ENCODE measurements at places on chromosomes 6 and 20.

- DNase-seq: no peak
Observed at GRCh38 chr6:24910331-24910960, 25.3 kb downstream of the RIPOR2 start.

GRCh38 chr6:91782802-91783201 is 1195.9 kb upstream of the MAP3K7 start:
- DNase-seq: no peak

GRCh38 chr20:32477594-32478512 is 107.3 kb downstream of the NOL4L start:
- DNase-seq: no peak

DNA sequence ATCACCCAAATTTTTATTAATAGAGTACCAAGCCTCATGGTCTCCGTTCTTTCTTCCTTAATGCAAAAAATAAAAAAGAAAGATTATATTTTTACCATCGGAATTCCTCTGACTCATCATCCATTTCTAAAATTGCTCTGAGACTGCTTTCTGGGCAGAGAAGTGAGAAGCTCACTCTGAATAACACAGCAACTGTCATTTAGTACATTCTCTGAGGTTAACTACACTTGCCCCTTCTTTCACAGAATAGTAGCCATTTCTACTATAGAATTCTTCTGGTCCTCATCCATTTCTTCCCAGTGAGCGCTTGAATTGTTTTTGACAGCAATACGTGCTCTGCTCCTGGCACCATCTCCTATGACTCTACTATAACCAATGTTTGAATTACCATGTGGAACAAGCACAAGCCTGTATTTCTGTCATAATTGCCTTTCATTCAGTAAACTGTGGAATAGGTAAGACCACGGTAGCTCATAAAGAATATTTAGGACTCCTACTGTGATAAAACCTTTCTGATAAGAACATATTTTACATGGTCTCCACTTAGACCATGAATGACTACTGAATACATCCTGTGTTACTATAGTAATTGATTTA is 435.5 kb upstream of the NRSN1 start:
- no peak for DNase-seq

- DNase-seq: peak; percentile 14
Observed at GRCh38 chr6:118768904-118769325, 117.5 kb upstream of the CEP85L start.

DNA sequence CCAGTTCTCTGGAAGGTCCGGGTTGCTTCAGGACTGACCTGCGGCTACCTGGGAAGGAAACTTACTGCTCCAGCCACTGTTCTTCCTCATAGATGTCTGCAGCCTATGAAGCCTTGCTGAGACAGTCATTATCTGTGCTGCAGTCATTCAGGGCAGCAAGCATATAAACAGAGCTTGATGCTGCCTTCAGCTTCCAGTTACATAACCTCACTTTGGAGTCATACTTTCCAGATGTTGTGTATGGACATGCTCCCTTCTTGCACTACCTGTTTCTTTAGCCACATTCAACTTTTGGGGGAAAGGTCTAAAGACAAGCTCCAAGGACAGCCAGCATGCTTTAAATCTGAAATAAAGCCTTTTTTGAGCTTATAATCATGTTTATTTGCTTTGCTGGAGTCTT is 98.1 kb downstream of the SLC24A3 start:
- DNase-seq: no peak

DNA sequence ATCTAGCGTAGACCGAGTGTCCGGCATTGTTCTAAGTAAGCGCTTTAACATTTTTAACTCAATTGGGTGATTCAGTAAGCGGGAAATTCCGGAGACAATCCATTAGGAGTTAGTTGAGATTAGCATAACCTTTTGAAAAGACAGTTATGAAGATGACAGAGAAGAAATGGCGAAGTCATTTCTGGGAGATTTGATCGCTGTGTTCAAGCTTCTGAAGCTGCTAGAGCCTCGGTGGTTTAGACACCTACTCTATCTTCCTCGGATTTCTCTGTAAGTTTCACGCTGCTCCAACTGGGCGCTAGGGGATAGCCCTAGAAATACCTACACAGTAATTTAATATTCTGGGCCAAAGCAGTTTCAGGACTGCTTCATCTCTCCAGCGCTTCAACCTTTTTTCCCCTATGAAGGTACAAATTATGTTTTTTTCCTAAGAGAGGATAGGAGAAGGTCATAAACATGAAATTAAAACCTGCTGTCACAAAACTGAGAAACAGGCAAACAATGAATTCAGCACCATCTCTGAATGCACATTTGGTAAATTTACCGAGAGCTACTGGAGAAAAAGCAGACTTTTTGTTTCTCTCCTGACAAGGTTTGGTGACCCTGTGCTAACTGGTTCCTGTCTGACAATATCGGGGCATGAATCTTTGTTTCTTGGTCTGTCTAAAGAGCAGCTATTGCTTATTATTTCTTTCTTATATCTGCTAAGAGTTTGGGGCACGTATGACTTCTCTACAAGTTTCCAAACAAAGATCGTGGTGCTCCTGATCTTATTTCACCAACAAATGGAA is 22.4 kb downstream of the ZNF311 start:
- peak; percentile 24 for DNase-seq

- DNase-seq: peak; percentile 30
Observed at GRCh38 chr6:50602292-50602691, 111.0 kb upstream of the TFAP2D start.

DNA sequence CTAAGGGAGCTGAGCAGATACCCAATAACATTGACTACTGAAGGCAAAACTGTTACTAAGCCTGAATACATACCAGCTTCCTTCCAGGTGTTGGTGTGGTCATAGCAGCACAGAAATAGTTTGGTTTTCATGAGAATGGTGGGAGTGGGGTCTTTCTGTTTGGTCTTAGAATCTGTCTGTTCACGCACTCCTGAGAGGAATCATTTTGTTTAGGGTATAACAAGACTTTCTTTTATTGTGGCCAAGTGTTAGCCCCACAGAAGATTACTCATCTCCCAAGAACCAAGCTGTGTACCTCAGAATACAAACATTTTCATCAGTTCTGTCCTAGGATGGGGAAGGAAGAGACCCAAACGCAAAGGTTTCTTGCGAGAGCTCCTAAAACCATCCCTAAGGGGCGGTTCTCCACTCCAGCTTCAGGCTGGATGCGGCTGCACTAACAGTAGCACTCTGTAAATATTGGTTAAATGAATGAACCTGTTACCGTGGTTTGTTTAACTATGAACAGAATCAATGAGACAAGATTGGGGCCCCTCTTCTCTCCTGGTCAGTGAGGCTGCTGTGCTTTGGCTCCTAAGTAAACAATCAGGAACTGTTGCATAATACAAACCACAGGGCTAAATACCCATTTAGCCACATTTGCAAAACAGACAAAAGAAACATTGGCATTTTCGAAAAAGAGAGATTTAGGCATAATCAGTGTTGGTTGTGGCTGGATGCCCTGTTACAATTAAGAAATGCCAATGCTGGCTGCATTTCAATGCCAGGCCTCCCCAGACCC is 44.9 kb downstream of the SNAP25 start:
- no peak for DNase-seq

DNA sequence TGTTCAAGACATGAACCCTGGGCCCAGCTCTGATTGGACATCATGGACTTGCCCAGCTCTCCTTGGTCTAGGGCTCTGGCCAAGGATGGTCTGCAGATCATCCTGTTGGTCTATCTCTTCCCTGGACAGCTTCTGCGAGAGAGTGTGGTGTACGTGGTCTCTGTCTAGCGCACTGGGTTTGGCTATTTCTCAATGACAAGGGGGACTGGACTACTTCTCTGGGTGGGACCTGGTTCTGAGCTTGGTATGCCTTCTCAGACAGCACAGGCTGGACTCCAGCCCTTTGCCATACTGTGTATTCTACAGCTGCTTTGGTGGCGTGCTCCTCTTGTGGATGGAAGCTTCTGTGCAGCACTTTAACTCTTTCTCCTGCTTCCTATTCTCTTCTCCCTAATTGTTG is 8.5 kb upstream of the RAET1E start:
- DNase-seq: no peak

- no peak for DNase-seq
Observed at GRCh38 chr6:55379471-55379870, 52.2 kb downstream of the GFRAL start.

DNA sequence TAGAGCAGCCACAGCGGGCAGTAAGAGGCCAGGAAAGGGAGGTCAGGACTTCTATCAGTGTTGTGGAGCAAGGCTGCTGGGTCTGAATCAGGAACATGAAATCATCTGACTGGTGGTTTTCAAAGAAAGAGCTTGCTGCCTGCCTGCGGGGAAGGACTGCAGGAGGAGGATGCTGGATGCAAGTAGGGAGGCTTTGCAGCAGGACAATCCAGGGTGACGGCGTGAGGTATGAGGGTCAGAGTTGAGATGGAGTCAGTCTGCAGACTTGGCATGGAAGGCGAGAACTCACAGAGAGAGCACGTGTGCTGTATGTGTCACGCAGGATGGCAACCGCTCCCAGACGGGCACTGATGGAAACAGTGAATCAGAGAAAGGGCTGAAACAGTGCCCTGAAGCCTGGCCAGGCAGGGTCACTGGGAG is 59.2 kb upstream of the CD93 start:
- DNase-seq: no peak

DNA sequence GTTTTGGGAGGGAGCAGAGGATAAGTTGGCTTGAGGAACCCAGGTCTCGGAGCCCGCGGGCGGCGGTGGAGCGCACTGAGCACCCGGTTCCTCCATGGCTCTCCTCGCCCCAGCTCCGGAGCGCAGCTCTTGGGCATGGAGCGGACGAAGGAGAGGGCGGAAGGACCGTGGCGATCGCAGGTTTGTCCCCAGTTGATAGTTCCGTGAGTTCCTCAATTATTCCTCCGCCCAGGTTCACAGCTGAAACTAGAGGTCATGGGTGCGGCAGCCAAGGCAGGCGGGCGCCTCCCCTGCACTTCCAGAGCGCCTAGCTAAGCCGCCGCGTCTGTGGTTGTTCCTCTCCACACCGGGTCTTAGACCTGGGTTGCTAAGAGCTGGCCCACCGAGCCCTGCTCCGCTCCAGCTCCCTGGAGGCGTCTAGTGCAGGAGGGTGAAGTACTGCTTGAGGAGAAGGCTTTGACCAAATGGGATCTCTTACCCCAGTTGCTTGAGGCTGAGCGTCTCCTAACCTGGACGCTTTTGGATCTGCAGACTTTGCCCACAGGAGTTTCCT is at the start of gene HTR1B:
Gene HTR1B, minus strand, starts transcription at position 184 of the 553 bp plus-strand sequence. Its CDS starts 88 bp downstream, at position 96.
- no peak for DNase-seq

Measured in CD4-positive, alpha-beta T cell treated with Interleukin-15 for 4 hours (primary cell).